M059J (cell line): ENCODE measurements at places on chromosomes 1 and 21. TPM values are rescaled to one million over a fixed set of nuclear protein-coding genes. Genes with fewer than 3 reads are reported as not detected.

The FCAMR gene
- total RNA-seq: not detected in 2 replicates

The CELA2A gene
- total RNA-seq: not detected in 2 replicates

The OR10Z1 gene
- not detected in 2 replicates for total RNA-seq

The PRDM2 gene
- 9.2 and 11.3 TPM in 2 replicates for total RNA-seq

The TNFRSF8 gene
- total RNA-seq: 0.47 TPM in 1 of 2 replicates, not detected in the other

The ADCY10 gene
- 0.15 TPM in 1 of 2 replicates, not detected in the other for total RNA-seq

The RPS8 gene
- total RNA-seq: 1,381 and 1,646 TPM in 2 replicates

The B3GALT5 gene
- total RNA-seq: 1.3 and 1.8 TPM in 2 replicates

The TMEM52 gene
- total RNA-seq: not detected in 2 replicates

The DNALI1 gene
- total RNA-seq: 0.49 and 1.9 TPM in 2 replicates

The CLCNKA gene
- total RNA-seq: 0.42 TPM in 1 of 2 replicates, not detected in the other

The ASPM gene
- total RNA-seq: 39.8 and 62.1 TPM in 2 replicates

The PTPN7 gene
- total RNA-seq: not detected in 2 replicates

The YBX1 gene
- total RNA-seq: 851 and 884 TPM in 2 replicates

The ITLN1 gene
- total RNA-seq: not detected in 2 replicates

The TRIM17 gene
- not detected in 2 replicates for total RNA-seq

The RFX5 gene
- total RNA-seq: 57.6 and 67.2 TPM in 2 replicates

The SYCP1 gene
- not detected in 2 replicates for total RNA-seq

The CTH gene
- 3.7 and 5.9 TPM in 2 replicates for total RNA-seq

The MACO1 gene
- 16.0 and 23.5 TPM in 2 replicates for total RNA-seq

The KCNA3 gene
- total RNA-seq: not detected in 2 replicates

The CD48 gene
- total RNA-seq: 0.05 TPM in 1 of 2 replicates, not detected in the other

The CLCA2 gene
- total RNA-seq: 0.15 and 0.30 TPM in 2 replicates

The ZNF683 gene
- not detected in 2 replicates for total RNA-seq

The CAMK2N1 gene
- total RNA-seq: 5.2 and 7.2 TPM in 2 replicates

The GJA9 gene
- not detected in 2 replicates for total RNA-seq

The SPATA1 gene
- 0.30 TPM in 1 of 2 replicates, not detected in the other for total RNA-seq

The NPHP4 gene
- 5.4 and 7.8 TPM in 2 replicates for total RNA-seq

The C1orf94 gene
- total RNA-seq: 3.7 and 4.0 TPM in 2 replicates

The SGIP1 gene
- total RNA-seq: 3.9 and 5.8 TPM in 2 replicates

The THEM5 gene
- total RNA-seq: not detected in 2 replicates

The CLCA1 gene
- total RNA-seq: not detected in 2 replicates

The LCA5L gene
- total RNA-seq: 0.30 and 1.8 TPM in 2 replicates

The LCE1D gene
- total RNA-seq: not detected in 2 replicates

The S100A12 gene
- total RNA-seq: not detected in 2 replicates

The HSPA6 gene
- total RNA-seq: 0.15 and 0.44 TPM in 2 replicates

The FOXO6 gene
- total RNA-seq: 0.57 TPM in 1 of 2 replicates, not detected in the other

The CA6 gene
- not detected in 2 replicates for total RNA-seq

The ZBTB18 gene
- 18.7 and 29.4 TPM in 2 replicates for total RNA-seq

The PARS2 gene
- 7.8 and 10.3 TPM in 2 replicates for total RNA-seq

The FABP3 gene
- 0.89 and 2.7 TPM in 2 replicates for total RNA-seq

The HCN3 gene
- total RNA-seq: 0.66 and 1.7 TPM in 2 replicates

The MIXL1 gene
- not detected in 2 replicates for total RNA-seq

The SCP2 gene
- total RNA-seq: 171 and 230 TPM in 2 replicates

The TAS1R2 gene
- not detected in 2 replicates for total RNA-seq

The LRRIQ3 gene
- total RNA-seq: 0.37 and 2.7 TPM in 2 replicates

The LGR6 gene
- total RNA-seq: not detected in 2 replicates

The SPATA17 gene
- total RNA-seq: 0.22 and 0.37 TPM in 2 replicates
